Stimulated activated CD4-positive, alpha-beta T cell treated with anti-CD3 and anti-CD28 coated beads, TNF-alpha, amount 100 ng/mL, for 48 hours (primary cell): ENCODE measurements at places on chromosomes 2 and 18.

DNA sequence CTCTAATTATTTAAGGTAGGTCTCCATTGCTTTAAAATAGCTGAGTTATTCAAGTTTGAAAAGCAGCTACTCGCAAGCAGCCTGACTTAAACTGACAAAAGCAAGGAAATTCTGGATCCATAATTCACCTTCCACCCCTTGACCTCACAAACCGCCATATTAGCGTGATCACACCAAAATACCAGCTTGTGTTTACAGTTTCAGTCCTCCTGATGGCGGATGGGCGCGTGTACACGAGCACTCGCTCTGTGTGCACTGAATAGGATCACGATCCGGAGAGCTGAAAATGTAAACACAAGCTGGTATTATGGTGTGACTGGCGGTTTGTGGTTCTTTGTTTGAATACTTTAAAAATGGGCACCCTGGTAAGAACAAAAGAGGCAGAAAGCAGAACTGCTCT, 42.4 kb upstream of the PSMD14 start:
- DNase-seq = no peak

GRCh38 chr2:218152777-218153176, 14.0 kb downstream of the CXCR1 start:
- no peak for DNase-seq

- DNase-seq = no peak
Observed at GRCh38 chr2:70463581-70463980, 90.0 kb downstream of the TGFA start.

GRCh38 chr2:1728821-1729220, 15.5 kb downstream of the PXDN start:
- DNase-seq = no peak

DNA sequence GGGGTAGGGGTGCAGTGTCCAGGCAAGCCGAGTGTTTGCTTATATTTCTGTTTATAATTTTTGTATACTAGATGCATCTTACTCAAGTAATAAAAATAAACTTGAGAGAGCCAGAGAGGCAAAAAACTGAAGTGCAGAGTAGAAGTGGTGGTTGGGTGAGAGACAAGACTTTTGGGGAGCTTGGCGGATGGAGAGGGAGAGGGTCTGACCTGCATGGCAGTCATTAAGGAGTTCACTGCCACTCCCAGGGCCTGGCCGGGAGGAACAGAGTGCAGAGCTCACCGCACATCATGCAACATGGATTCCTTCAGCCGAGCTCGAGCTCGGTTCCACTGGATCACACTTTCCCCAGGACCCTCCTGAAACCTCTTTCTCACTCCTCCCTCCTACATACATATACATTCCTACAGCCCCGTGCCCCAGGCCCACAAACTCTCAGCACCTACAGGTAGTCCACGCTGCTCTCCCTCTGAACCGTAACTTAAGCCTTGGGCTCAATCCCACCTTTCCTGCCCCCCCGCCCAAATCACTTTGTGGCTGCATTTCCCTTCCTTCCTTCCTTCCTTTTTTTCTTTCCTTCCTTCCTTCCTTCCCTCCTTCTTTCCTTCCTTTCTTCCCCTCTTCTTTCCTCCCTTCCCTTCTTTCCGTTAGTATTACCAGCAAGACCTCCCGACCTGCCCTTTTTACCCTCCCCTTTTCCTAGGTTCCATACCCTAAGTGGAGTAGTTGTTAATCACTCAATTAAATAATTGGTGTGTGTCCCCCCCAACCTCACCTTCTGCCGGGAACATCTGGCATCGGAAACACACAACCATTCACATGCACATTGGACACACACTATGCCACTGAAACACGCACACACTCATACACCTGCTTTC, 37.1 kb upstream of the ATP6V1B1 start:
- no peak for DNase-seq

GRCh38 chr2:191617575-191617974, 60.4 kb upstream of the NABP1 start:
- DNase-seq = no peak

GRCh38 chr2:46656640-46657039, 177.3 kb downstream of the TMEM247 start:
- no peak for DNase-seq

GRCh38 chr2:96903318-96903717, 33.4 kb upstream of the SEMA4C start:
- DNase-seq = no peak

- no peak for DNase-seq
Observed at GRCh38 chr2:239827523-239827890, 197.6 kb downstream of the NDUFA10 start.

DNA sequence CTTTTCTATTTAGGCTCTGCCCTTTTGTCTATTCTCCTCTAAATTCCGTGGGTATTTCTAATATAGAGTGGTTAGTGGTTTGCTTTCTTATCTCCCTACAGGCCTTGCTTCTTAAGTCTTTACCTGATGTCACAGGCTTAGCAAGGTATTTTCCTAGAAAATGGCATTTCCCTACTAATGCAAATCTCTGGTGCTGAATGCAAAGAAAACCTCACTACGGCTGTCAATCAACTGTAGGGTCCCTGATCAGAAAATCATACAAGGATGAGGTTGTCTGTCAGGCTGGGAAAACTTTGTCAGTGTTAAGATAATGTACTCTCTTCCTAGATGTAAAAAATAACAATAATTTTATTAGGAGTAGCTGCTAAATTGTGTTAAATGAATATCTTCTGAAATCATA, 27.1 kb upstream of the DSC1 start:
- DNase-seq = no peak

DNA sequence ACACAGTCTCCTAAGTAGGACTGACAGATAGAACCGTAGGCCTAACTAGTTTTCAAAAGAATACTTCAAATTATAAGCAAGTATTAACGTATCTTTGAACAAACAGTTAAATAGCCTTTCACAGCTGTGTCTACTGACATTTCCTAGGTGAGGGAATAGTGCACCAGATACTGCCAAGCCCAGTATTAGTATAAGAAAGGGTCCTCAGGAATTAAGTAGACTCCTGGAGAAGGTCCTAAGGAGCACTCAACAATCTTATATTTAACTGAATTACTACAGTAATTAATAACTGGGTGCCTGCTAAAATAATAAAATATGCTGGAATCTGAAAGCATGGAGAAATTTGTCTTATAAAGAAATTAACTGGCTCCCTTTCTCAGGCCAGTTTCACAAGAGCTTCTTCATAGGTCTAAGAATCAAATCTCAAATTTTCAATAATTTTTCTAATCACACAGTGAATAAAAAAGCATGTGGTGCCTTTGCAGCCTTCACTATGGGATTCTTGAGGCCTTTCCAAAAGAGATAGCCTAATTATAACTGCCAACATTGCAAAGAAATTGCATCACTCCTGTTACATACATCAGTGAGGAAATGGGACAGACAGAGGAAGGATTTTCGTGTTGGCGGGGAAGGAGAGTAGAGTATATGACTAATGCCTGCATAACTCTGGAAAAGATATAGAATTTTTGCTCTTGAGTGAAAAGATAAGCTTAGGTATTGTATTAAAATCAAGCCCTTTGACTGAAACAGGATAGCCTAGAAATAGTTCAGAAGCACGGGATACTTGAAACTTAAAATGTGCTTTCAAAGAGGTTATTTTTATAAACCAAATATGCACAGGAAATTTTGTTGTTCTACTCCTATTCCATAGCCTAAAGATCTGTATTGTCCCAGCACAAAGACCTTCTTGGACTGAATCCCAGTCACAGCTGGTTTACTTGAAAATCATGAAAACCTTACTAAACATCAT, 228.6 kb upstream of the STK17B start:
- DNase-seq = no peak

DNA sequence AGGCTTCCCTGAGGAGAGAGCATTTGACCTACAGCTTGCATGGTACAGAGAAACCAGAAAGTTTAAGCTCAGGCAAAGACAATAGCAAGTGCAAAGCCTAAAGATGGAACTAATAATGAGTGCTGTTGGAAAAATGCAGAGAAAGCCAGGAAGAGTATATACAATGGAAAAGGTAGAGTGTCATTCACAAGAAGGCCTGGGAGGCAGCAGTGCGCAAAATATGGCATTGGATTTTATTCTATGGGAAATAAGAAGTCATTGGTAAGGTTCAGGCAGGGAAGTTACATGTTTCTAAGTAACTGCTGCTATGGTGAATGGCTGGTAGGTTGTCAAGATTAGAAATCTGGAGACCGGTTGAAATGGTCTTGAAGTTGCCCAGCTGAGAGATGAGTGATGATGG, 2167.3 kb upstream of the CELF4 start:
- no peak for DNase-seq

- DNase-seq = no peak
Observed at GRCh38 chr18:6683112-6683876, 46.2 kb upstream of the ARHGAP28 start.

- no peak for DNase-seq
Observed at GRCh38 chr2:208488686-208489564, 82.3 kb downstream of the PTH2R start.

DNA sequence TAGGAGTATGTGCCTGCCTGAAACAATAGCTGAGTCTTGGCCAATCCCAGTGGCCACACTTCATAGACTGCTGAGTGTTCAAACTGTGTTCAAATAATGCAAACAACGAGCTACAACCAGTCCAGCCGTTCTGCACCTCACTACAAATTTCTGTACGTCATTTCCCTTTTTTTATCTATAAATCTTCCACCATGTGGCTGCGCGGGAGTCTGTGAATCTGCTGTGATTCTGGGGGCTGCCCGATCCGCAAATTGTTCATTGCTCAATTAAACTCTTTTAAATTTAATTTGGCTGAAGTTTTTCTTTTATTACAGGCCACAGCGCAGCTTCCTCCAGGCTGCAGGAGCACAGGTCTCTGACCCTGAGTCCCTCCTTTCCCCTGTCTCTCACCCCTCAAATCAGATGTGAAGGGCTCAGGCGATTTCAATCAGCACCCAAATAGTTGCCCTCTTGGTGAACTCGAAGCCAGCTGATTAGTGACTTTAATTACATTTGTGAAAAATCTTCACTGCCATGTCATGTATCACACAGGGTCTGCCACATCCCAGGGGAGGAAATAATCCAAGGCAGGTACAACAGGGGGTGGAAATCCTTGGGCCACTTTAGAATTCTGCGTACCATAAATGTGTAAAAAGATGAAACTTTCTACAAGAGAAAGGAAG, 145.6 kb downstream of the NDUFA10 start:
- no peak for DNase-seq

DNA sequence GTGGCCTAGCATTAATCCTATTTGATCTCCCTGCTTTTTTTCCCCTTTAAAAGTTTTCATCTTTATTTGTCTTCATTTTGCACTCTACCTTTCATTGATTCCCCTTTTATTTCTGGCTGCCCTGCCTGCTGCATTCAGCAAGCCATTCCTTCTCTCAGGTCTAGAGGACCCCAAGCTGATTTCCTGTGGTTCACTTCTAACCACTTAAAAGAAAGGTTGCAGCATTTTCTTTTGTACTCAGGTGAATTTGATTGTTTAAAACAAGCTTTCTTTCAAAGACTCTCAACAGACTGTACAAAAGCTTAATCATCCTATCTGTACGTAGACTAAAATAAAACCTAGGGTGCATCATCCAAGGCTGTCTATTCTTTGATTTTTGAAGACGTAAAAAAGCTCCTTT, 160.3 kb downstream of the CSRNP3 start:
- DNase-seq = no peak

GRCh38 chr2:63651356-63651755, 62.6 kb downstream of the MDH1 start:
- DNase-seq = no peak

- no peak for DNase-seq
Observed at GRCh38 chr18:12485479-12486105, 77.9 kb downstream of the PRELID3A start.

DNA sequence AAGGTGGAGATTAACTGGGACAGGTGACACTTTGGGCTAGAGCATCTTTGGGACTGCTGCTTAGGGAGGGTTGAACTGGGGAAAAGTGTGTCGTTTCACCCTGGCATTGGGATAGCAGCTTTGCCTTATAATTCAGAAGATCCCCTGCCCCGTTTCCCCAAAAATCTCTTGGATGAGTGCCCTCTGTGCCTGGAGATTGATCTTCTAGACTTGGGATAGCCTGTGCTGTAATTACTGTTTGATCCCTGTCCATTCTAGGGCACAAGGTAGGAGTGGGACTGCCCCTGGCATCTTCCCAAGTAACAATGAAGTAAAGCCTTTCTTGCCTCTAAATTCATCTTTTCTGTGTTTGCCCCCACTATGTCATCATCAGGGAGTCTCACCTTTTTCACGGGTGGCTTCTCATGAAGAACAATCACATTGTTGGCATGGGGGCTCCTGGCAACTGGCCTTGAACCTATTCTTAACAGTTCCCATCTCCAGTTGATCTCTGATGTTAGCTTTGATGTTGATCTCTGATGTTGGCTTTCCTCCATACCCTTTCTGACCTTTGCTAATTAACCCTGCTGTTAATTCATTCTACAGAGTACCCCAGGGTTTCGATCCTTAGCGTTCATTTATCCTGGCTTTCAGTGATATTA, 21.6 kb downstream of the MTHFD2 start:
- DNase-seq = no peak

DNA sequence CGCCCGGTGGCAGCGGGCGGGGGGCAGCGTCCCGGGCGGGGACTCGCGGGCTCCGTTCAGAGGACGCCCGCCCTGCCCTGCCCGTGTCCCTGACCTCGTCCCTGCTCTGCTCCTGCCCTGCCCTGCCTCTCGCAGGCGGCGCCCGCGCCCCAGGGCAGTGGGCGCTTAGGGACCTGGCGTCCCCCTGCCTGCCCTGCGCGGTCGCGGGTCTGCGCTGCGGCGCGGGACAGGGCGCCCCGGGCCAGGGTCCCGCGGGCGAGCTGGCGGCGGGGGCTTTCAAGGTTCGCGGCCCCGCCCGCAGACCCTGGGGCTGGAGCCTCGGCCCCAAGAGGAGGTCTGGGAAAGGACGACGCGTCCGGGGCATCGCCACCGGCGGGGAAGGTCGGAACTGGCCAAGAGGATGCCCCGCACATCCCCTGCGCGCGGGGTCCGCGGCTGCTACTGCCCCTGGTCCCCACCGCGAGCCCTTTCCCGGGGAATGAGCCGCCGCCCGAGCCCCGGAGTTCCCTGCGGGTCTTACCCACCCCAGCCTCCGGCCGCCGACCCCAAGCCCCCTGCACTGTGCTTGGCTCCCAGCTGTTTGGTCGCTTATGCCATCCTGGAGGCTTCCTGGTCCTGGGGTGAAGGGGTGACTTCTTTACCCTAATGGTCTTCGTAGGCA, 679 bp downstream of the RNF144A start:
- DNase-seq = no peak

DNA sequence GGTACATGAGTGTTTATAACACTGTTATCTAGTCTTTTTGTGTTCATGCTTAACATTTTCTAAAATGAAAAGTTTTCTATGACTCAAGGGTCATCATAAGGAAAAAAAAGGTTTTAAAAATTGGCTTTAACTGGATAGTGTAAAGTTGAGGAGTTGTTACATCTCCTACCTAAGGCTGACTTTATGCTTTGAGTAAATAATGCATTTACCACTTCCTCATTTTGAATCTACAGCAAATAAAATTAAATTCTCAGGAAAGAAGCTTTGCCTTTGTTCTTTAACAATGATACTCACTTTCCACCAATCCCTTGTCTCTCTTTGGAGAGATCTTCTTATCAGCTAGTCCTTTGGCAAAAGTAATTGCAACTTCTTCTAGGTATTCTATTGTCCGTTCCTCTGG, 29.7 kb downstream of the HADHA start:
- no peak for DNase-seq
